NCI-H1694 (cell line): ENCODE measurements at places on chromosomes 7 and 10.
A peak's percentile ranks its signal among the peaks of the same experiment; 100 is the strongest.

- DNase-seq: no peak
These were observed 131.5 kb upstream of the ACBD5 start for GRCh38 chr10:27372095-27372494.

DNA sequence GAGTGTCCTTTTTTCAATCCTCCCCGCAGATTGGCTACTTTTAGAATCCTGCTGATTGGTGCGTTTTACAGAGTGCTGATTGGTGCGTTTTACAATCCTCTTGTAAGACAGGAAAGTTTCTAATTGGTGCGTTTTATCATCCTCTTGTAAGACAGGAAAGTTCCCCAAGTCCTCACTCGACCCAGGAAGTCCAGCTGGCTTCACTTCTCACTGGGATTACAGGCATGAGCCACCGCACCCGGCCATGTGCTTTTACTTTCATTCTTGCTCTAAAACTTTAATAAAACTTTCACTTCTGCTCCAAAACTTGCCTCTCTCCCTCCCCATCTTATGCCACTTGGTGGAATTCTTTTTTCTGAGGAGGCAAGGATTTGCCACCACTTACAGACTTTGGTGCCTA, 17.0 kb upstream of the WAPL start:
- no peak for DNase-seq

GRCh38 chr10:118965096-118965495, 64.4 kb upstream of the NANOS1 start:
- no peak for DNase-seq

GRCh38 chr10:11014671-11015445, 2.8 kb upstream of the CELF2 start:
- no peak for DNase-seq

- DNase-seq: peak; percentile 25
These were observed 24.1 kb upstream of the ADCYAP1R1 start for GRCh38 chr7:31028006-31028405.

- DNase-seq: no peak
These were observed 152.1 kb upstream of the TARP start for GRCh38 chr7:38425509-38425908.

GRCh38 chr10:132408367-132408781, 11.4 kb downstream of the PWWP2B start:
- no peak for DNase-seq

DNA sequence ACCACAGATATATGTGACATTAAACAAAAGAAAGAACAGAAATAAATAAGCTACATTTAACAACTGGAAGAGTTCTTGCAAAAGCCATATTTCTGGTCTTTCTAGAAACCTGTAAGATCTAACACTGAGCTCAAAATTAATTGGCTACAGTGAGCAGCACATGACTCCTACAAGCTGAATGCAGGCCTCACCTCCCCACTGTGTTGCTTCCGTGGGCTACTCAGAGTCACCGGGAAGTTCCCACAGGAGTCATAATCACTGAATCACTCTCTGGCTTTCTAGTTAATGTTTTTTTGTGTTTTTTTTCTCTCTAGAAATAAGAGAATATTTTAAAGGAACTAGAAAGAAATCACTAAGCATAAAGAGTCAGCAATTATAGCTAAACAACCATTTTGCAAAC, 10.2 kb upstream of the MRPS24 start:
- no peak for DNase-seq

- no peak for DNase-seq
These were observed 3.6 kb downstream of the FIGNL1 start for GRCh38 chr7:50446542-50446960.

GRCh38 chr7:7921830-7922229, 46.8 kb upstream of the GLCCI1 start:
- no peak for DNase-seq

DNA sequence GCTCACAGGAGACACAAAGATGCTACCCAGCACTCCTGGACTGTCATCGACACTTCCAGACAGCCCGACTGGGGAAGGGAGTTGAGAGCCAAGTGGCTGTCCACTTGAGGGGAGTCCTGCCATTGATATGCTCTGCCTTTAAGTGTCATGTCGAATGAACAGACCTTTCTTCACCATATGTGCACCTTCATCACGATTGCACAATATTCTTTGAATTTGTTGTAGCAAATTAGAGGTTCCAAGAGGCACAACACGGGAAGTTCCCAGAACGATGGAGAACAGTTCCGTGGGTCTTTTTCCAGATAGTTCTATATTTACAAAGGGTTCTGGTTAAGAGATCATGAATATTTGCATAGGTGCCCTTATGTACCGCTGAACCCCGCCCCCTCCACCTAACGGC, 16.0 kb downstream of the SLC18A2 start:
- DNase-seq: no peak

- DNase-seq: no peak
These were observed 119.6 kb downstream of the SORBS1 start for GRCh38 chr10:95441547-95441923.

DNA sequence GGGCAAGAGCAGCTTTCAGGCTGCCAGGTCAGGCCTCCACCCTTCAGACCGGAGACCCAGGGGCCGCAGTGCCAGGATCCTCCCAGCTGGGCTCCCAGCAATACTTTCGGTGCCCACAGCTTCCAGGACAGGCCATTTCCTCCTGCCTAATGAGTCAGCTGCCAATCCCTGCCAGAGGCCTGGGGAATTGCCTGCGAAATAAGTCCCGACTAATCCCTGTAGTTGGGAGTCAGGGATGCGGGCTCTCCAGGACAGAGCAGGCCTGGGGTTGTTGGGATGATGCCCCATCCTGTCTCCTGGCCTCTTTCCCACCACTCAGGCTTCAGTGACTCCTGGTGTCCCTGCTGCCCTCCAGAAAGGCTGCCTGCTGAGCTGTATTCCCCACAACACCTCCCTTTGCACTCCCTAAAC, 143.5 kb upstream of the UNC5B start:
- no peak for DNase-seq

- DNase-seq: no peak
These were observed 237.4 kb downstream of the ELMO1 start for GRCh38 chr7:37211097-37211880.

DNA sequence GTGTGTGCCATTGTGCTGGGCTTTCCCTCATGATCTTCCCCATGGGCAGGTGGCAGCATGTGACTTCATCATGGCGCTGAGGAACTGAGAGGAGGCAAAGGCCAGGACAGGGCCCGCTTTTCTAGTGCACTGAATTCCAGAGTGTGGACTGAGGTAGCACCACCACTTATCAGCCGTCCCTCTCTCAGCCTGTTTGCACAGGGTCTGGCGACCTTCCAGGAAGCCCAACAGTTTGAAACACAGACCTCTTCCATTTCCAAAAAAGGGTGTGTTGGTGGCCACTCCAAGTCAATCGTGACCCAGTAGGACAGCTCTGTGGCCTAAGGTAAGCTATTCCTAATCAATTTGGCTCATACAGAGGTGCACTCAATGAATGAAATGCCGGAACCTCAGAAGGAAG, 4.4 kb downstream of the DNAJC30 start:
- DNase-seq: no peak

- DNase-seq: no peak
These were observed 262.8 kb upstream of the PCDH15 start for GRCh38 chr10:55063811-55064210.

DNA sequence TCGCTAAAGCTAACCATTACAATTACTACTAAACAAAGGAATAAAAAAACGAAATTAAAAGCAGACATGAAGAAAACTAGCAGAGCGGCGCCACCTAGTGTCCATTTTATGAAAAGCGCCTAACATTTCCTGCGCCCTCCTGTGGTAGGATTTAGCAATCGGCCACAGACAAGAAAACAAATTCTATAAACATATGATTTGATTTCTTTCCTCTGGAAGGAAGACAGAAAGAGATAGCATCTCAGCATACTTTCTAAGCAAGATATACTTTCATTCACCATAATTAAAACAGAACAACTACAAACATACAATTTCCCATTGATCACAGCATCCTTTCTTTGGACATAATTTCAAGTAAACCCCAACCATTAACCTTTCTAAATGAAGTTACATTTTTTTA, 337.7 kb upstream of the NPVF start:
- peak; percentile 76 for DNase-seq

- DNase-seq: no peak
These were observed 219.5 kb upstream of the ZNF804B start for GRCh38 chr7:88540012-88540411.

DNA sequence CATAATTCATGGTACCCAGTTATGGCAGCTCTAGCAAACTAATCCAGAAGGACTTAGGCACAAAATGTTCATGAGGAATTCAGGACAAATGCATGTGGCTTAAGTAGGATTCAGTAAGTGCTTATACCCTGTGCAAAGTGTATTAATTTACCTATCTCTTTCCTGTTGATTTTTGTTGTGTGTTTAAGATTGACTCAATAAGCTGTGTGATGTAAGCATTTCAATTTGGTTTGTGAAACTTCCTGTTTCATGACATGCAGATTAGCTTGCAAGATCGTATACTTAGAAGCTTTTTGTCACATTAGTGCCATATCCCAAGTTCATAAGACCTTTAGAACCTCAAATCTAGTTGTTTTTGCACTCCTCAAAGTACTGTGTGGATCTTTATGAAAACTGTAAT, 416.7 kb downstream of the ARL4A start:
- no peak for DNase-seq

DNA sequence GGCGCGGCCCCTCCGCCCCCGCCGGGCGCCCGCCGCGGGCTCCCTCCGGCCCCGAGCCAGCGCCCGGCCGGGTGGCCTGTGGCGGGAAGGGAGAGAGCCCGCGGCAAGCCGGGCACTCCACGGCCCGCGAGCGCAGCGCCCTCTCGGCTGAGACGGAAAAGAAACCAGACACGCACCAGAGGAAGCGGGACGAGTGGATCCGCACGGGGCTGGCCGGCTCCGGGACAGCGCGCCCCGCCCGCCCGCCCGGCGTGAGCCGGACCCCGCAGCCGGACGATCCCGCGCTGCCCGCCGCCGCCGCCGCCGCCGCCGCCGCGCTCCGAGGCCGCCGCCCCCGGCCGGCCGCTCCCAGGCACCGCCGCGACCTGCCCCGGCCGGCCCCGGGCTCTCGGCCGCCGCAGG, 300 bp downstream of the ARHGAP21 start:
- no peak for DNase-seq

GRCh38 chr7:117759950-117760640, 113.1 kb downstream of the CTTNBP2 start:
- no peak for DNase-seq

GRCh38 chr10:122688293-122688989, 11.2 kb downstream of the C10orf120 start:
- DNase-seq: no peak

DNA sequence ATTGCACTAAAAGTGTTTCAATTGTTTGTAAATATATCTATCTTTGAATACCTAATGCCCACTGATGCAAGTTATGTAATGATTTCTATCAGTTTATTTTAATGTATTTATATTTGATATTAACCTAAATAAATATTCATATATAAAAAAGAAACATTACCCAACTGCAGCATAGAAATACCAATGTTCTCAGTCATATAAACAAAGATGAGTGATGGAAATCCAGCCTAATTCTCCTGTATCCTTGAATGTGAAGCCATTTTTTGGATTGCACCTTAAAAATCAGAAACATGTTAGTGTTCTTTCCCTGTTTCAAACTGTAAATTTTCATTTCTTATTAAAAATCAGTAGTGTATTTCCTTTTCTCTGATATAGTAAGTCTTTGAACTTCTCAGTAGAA, 305.8 kb upstream of the GNAI1 start:
- DNase-seq: no peak

GRCh38 chr7:1961701-1962276, 271.0 kb downstream of the MAD1L1 start:
- no peak for DNase-seq

GRCh38 chr7:79296553-79297320, 156.7 kb downstream of the MAGI2 start:
- DNase-seq: no peak

- DNase-seq: no peak
These were observed 47.8 kb downstream of the NOD1 start for GRCh38 chr7:30430777-30431176.

GRCh38 chr7:2651336-2651735, 19.6 kb downstream of the TTYH3 start:
- DNase-seq: peak; percentile 29

- no peak for DNase-seq
These were observed 56.4 kb upstream of the MRLN start for GRCh38 chr10:59809644-59809974.

DNA sequence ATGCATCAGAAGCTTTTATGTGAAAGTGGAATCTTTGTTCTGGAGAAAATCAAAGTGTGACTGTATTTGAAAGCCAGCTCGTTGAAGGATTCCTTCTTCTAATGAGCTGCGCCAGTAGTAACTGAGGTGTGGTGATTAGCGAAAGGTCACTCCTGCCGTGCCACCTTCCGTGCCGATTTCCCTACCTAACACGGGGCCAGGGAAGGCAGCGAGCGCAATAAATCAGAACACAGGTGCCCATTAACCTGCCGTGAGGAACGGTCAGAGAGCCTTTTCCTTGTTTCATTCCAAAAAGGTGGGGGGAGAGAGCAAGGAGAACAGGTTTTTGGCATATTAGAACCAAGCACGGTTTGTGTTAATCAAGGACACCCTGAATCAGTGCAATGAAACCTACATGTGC, 258.0 kb downstream of the CELF2 start:
- DNase-seq: no peak

DNA sequence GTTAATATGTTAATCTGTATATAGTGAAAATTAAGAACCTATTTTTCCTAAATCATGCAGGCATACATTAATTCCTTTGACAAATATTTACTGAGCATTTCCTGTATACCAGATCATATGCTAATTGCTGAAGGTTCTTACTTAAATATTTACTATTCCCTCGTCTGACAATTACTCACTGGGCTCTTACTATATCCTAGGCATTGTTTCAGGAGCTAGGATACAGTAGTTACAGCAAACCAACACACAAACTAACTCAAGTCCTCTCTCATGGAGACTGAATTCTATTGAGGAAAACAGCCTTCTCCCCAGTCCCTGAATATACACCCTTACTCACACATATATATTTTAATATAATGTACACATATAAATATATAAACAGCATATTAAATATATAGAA, 786.0 kb downstream of the NRG3 start:
- DNase-seq: no peak

DNA sequence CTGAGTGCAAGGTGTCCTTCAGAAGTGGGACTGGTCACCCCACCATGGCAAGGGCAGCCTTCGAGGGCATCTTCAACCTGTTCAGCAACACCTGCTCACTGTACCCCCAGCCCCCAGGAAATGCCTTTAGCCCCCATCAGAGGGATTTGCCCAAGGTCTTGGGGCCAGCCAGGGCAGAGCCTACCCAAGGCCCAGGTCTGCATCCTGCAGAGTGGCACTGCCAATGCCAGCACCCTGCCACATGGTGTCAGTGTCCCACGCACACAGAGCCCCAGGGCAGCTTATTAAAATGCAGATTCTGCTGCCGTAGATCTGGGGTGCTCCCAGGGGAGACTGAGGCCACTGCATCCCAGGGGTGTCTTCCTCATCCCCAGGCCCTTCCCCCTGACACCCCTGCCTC, 106.2 kb upstream of the KCTD7 start:
- peak; percentile 12 for DNase-seq

DNA sequence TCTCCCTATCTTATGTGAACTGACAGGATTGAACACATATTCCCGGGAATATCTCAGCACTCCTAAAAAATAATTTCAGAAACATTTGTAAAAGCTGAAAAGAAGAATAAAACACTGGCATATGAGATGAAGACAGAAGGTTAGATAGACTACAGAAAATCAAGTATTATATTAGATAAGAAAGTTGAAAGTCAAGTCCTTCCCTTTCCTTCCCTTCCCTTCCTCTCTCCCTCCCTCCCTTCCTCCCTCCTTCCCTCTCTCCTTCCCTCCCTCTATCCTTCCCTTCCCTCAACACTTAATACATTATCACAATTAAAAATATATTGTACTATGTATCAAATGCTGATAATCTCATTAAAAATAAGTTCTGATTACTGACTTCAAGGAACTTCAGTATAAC, 122.5 kb downstream of the CTNNA3 start:
- DNase-seq: no peak
